ENCODE measurements at places on chromosomes 5 and 9.

DNA sequence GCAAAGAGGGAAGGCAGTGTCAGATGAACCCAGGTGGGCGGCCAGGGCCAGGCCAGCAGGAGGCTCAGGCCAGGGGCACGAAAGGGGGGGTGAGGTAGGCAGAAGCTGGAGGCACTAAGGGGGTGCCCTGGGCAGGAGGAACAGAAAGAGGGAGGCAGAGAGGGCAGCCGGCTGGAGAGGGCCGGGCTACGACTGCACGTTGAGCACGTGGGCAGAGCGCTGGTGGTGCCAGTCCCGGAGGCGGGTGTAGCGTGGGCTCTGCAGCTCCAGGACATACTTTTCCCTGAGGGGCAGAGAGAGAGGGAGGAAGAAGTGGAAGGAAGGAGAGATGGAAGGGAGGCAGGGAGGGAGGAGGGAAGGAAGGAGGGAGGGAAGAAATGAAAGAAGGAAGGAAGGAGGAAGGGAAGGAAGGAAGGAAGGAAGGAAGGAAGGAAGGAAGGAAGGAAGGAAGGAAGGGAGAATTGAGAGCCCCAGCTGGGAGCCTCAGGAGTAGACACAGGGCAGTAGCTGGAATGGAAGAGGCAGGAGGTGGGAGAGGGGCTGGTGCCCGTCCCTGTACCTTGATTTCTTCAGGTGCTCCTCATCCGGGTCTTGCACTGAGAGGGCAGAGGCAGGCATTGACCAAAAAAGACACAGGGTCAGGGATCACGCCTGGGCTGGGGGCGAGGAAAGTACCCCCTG lies 7.0 kb downstream of the PDLIM7 start:
- DNase-seq: no peak

- DNase-seq: no peak
Measured at GRCh38 chr9:4422495-4422894, 67.8 kb upstream of the SLC1A1 start.

- DNase-seq: no peak
Measured at GRCh38 chr9:114396558-114397218, 8.9 kb upstream of the AKNA start.

DNA sequence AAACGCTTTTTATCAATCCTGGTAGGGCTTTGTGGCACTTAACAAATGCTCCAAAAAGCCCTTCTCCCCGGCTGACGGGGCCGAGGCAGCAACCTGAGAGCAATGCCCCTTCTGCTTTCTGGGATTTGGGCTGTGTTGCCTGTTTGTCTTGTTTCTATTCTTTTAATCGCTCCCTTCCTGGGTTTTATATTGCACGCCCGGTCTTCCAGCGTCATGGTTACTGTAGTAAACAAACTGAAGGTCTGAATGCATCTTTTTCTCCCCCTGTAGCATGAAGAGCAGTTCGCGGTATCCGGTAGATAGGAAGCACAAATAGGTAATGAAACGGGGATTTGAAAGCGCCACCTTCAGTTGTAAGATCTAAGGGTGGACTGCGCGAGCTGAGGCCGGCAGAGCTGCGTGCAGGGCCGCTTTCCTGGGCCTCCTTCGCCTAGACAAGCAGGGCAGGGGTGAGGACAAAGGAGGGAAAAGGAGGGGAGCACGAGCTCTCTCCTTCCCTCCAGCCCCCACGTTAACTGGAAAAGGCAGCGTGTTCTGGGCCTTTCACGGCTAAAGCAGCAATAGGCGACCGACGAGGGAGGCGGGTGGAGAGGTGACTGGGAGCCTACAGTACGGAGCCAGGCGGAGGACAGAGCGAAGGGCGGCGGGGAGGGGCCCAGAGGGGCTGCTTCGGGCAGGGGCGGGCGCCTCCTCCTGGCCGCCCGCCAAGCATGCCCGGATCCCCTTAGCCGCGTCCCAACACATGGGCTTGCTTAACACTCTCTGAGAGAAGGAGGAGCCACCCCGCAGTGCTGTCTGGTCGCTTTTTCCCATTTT lies 49.3 kb upstream of the ZNF366 start:
- no peak for DNase-seq

- DNase-seq: no peak
Measured at GRCh38 chr9:78688796-78689195, 391.9 kb downstream of the PSAT1 start.

All from stimulated activated CD4-positive, alpha-beta T cell treated with anti-CD3 and anti-CD28 coated beads, Interleukin-15, amount 100 ng/mL, for 48 hours (primary cell).